Bronchial epithelial cell (primary cell): ENCODE measurements at places on chromosomes 7 and 10.

GRCh38 chr7:8176370-8177081 is 85.4 kb downstream of the ICA1 start:
- no peak for DNase-seq

GRCh38 chr10:69786791-69787190 is 14.9 kb upstream of the COL13A1 start:
- peak; percentile 53 for DNase-seq

DNA sequence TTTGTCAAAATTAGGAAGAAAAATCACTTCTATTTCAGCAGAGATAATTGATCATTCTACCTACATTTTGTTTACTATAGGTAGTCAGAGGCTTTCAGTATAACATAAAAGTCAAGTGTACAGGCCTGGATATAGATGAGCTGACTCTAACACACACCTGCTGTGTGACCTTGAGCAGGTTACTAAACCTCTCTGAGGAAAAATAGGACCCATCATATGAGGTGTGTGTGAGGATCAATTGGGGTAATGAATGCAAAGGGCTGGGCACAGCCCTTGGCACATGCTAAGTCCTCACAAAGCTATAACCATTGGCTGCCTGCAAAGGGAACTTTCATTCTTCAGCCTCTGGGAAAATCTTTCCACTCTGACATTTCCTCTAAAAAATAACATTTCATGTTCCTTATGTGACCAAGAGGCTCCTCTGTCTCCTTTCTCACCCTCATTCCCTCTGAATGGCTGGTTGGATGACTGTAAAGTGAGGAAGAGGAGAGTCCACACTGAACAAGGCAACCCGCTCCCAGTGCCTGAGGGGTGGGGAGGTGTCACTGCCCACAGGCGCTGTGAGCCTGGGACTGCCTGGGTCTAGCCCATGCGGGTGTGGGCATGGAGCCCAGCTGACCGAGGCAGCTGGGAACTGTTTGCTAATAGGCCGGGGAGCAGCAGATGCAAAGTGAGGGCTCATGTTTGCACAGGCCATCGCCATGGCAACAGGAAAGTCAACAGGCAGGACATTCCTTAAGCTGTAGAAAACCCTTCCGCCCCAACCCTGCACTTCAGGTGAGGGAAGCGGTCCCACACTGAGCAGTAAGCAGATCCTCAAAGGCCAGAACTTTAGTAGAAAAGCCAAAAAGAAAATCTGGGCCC is 36.8 kb downstream of the MYOF start:
- peak; percentile 99 for DNase-seq

- no peak for DNase-seq
Observed at GRCh38 chr10:6068422-6068821, 6.3 kb upstream of the IL2RA start.

DNA sequence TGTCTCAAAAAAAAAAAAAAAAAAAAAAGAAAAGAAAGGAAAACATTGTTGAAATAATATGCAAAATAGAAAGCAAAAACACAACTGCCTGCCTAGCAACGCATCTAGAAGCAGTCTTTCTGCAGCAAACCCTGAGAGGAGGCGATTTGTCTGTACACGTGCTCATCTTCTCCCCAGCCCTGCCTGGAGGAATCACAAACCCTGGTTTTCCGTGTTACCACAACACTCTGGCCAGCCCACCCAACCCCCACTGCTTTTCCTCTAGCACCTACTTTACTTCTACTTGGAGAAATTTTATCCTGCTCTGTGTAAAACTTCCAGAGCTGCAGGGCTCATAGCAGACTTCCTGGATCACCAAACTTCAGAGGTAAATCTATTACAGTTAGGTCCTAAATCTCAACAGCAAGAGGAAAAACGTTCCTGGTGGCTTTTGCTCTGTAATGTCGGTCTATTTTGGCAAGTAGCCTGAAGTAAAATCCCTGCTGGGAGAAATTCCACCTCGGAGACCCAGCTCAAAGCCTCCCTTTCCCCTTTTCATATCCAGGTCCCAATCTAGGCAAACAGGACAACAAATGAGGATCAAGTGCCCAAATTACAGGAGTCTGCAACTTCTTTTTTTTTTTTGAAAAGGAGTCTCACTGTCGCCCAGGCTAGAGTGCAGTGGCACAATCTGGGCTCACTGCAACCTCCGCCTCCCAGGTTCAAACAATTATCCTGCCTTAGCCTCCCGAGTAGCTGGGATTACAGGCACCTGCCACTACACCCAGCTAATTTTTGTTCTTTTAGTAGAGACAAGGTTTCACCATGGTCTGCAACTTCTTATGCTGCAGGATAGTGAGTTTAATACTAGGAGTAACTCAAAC is 91.6 kb downstream of the DNMBP start:
- DNase-seq, result no peak

- peak; percentile 62 for DNase-seq
Observed at GRCh38 chr7:91683823-91684222, 196.7 kb downstream of the MTERF1 start.

GRCh38 chr10:89521368-89521767 is 14.0 kb downstream of the SLC16A12 start:
- no peak for DNase-seq

- no peak for DNase-seq
Observed at GRCh38 chr7:21450076-21450475, 22.2 kb downstream of the SP4 start.

DNA sequence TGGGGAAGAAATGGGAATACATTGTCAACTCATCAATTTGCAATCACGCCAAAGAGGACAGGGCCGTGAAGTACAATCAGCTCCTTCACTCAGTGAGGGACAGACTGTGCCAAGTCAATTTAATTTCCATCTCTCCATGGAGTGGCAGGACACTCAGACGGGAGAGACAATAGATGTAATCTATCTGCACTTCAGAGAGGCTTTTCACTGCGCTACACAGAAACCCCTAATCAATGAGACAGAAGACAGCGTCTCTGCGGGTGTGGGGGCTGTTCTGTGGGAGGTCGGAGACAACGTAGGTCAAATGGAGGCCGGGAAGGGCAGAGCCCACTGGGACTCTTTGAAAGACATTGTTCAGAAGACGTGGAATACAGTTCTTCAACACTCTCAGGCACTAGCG is 541.0 kb upstream of the ADARB2 start:
- no peak for DNase-seq

DNA sequence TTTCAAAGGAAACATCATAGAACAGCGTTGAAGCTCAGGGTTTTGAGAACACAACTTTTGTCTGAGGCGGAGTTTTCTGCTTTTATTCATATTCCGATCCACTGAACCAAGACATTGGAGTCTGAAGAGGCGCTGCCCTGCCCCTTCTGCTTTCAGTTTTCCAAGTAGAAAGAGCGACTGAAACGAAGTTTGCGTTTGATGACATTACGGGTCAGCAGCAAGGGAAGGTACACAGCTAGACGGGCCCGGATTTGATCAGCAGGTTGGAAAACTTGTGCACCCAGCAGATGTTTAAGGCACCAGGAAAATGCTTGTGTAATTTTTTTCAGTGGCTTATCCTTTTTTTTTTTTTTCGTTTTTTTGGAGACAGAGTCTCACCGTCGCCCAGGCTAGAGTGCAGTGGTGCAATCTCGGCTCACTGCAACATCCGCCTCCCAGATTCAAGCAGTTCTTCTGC is 720 bp downstream of the SUN1 start:
- no peak for DNase-seq

DNA sequence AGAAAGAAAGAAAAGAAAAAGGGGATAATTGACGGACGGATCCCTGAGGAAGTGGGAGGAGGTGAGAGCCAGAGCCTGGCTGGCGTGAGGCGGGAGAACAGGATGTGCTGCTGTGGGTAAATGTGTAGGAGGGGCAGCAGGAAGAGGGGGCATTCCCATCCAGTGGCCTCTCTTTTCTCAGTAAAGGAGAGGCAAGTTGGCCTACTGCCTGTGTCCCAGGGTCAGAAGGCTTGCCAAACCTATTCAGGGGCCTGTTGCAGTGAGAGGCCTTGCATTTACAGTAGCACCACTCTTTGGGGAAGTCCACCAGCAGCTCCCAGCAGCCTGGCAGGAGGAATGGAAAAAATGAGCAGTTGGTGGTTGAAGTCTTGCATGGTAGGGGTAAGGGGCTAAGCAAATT is 26.6 kb upstream of the ASCC1 start:
- DNase-seq, result no peak

GRCh38 chr10:78596556-78596955 is 472.2 kb upstream of the ZMIZ1 start:
- no peak for DNase-seq

DNA sequence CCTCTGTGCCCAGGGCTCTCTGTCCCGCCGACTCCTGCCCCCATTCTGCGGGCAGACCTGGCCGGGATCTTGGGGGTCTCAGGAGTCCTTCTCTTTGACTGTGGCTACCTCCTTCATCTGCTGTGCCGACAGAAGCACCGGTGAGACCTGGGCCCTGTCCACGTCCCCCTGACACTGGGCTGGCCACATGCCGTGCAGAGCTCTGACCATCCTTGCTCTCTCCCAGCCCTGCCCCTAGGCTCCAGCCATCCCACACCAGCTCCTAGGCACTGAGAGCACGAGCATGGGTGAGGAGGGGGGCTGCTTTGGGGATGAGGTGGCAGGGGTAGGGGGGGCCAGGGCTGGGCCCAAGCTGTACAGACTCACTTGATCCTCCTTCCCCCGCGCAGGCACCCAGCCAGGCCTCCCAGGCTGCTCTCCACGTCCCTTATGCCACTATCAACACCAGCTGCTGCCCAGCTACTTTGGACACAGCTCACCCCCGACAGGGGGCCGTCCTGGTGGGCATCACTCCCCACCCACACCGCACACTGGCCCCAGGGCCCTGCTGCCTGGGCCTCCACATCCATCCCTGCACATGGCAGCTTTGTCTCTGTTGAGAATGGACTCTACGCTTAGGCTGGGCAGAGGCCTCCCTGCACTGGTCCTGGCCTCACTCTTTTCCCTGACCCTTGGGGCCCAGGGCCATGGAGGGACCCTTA is 4.8 kb upstream of the PILRB start:
- no peak for DNase-seq

GRCh38 chr7:94620703-94621118 is 35.2 kb downstream of the SGCE start:
- DNase-seq, result peak; percentile 95

GRCh38 chr7:92698237-92698841 is 108.1 kb upstream of the FAM133B start:
- peak; percentile 82 for DNase-seq

- no peak for DNase-seq
Observed at GRCh38 chr7:101537935-101538595, 91.0 kb downstream of the MYL10 start.

DNA sequence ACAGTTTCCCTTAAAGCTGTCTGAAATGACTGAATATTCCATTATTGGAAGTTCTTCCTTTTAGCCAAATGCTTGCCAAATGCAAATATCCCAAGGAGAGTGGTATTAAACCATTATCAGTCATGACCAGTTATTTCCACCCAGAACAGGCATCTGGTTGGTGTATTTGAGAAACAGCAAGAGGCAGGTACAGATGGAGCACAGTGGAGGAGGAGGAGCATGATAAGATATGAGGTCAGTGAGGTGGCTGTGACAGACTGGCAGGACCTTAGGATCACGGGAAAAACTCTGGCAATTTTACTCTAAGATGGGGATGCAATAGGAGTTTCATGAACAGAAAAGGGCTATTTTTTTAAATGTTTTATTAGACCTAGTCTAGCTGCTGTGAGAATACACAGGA is 6.4 kb downstream of the HEPACAM2 start:
- no peak for DNase-seq

DNA sequence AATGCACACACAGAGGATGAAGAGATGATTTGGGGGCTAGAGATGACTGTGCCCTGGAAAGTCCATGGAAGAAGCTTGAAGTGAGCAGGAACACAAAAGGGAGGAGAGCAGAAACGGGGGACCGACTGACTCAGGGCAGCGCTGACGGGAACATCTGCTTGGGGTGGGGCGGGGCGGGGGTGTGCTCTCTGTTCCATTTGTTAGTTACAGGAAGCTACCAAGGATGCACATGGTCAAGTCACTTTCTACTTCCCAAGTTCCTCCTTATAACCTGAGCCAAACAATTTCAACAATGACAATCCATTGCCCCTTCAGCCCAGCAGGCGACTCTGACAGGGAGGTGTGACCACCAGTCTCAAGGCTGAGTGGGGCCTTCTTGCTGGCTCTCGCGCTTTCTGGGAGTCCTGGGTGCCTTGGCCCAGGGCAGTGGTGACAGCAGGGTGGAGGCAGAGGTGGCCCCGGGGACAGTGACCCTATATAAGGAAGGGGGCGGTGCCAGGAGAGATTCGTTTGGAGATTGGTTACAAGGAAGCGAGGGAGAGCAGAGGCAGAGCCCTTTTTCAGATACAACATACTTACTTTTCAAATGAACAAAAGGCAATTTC is 39.6 kb downstream of the CLEC2L start:
- DNase-seq, result no peak

- no peak for DNase-seq
Observed at GRCh38 chr10:127992376-127992775, 85.5 kb downstream of the PTPRE start.

DNA sequence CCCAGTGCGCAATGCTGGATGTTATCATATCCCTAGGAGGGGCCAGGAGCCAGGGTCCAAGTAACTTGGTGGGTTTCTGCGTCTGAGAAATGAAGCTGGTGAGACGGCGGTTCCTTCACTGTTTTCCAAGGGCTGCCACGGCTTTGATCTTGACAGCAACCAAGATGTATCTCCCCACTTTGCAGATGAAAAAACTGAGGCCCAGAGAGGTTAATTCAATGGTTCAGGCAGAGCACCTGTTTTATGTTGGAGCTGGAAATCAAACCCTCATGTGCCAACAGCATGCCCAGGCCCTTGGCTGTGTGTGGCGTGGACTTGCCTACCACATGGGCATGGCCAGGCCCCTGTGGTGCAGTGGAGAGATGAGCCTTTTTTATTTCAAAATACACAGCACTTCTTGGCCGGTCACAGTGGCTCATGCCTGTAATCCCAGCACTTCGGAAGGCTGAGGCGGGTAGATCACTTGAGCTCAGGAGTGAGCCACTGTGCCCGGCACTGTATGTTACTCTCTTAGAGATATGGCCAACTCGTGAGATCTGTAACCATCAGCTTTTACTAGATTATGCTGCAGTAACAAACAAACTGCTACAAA is 225.2 kb upstream of the SH2B2 start:
- no peak for DNase-seq

- no peak for DNase-seq
Observed at GRCh38 chr10:128967980-128968756, 498.9 kb upstream of the MGMT start.

- no peak for DNase-seq
Observed at GRCh38 chr10:90856261-90856660, 1.6 kb downstream of the HTR7 start.

- DNase-seq, result no peak
Observed at GRCh38 chr7:85226361-85227085, 39.7 kb upstream of the SEMA3D start.

- no peak for DNase-seq
Observed at GRCh38 chr10:104098358-104098925, 12.8 kb upstream of the COL17A1 start.

DNA sequence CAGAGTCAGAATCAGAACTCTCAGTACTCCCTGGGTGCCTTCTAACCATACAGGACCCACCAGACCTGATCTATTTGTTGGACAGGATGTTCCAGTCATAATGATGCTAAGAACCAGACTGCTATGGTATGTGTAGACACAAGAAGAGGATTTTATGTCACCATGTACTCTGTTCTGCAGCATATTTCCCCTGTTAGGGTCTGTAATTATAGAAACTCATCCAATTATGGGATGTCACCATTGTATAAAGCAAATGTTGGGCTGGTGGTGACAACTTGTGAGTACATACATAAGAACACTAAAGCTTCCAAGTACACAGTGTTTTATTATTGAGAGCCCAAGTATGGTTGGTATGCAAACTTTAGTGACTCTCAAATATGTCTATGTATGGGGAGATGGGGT is 67.1 kb upstream of the AGBL3 start:
- DNase-seq, result no peak

GRCh38 chr7:68559518-68559917 is 1038.8 kb upstream of the AUTS2 start:
- no peak for DNase-seq

GRCh38 chr10:11449761-11450160 is 161.7 kb downstream of the USP6NL start:
- DNase-seq, result no peak
